ENCODE measurements at places on chromosomes 6 and 20.

- no peak for DNase-seq
Observed at GRCh38 chr6:25169553-25169952, 109.6 kb upstream of the CARMIL1 start.

DNA sequence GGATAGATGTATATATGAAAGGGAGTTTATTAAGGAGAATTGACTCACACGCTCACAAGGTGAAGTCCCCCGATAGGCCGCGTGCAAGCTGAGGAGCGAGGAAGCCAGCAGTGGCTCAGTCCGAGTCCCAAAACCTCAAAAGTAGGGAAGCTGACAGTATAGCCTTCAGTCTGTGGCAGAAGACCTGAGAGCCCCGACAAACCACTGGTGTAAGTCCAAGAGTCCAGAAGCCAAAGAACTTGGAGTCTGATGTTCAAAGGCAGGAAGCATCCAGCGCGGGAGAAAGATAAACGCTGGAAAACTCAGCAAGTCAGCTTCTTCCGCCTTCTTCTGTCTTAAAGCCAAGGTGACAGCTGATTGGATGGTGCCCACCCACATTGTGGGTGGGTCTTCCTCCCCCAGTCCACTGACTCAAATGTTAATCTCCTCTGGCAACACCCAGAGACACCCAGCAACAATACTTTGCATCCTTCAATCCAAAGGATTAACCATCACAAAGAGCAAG, 102.6 kb upstream of the GJE1 start:
- no peak for DNase-seq

GRCh38 chr6:31657406-31658157, 1.9 kb downstream of the APOM start:
- DNase-seq, result peak; percentile 60

DNA sequence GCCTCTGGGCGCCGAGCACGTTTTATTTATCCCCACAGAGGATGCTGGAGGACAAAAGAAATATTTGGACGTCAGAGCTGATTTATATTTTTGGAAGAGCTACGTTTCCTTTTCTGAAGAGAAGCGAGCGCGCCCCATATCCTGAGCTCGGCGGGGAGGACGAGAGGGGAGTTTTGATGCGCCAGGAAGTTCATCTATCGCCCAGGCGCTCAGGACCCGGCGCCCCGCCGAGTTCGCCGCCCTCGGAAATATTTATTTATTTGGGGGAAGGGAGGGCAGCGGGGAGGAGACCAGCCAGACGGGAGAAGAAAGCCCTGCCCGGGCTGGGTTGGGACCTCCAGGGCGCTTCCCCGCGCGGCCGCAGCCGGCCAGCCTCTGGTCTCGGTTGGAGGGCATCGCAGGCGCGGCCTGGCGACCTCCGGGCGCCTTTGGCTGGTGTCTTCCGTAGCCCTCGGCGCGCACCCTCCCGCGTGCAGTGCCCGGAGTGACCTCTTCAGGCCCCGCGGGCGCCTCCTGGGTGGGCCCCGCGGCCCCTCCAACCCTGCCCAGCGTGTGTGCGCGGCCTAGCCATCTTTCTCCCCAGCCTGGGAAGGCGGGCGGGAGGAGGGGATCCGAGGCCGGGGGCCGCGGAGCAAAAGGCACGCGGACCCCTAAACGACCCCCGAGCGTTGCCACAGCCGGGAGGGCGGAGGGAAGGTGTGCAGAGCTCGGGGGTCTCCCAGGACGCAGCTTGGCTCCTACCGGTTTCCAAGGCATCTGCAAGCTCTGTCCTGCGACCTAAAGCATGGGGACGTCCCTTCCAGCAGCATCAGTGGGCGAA, 5.4 kb upstream of the FOXF2 start:
- no peak for DNase-seq

GRCh38 chr20:63484236-63484635, 11.8 kb upstream of the KCNQ2 start:
- no peak for DNase-seq

DNA sequence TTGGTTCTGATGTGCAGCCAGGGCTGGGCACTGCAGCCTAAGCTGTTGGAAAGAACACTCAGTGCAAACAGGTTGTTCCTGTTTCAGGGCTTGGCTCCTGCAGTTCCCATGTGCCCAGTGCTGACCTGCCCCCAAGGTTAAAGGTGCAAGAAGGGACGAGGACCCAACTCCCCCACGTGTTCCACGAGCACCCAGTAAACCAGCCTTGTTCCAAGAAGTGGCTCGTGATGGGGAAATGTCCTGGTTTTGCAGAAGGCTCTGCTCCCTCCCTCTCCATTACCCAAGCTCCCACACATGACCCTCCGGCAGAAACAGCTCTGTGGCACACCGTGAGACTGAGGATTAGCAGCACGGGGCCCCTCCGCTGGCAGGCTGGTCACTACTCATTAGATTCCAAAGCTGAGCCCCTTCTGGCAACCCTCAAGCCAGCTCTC, 9.4 kb downstream of the ACSS1 start:
- no peak for DNase-seq

DNA sequence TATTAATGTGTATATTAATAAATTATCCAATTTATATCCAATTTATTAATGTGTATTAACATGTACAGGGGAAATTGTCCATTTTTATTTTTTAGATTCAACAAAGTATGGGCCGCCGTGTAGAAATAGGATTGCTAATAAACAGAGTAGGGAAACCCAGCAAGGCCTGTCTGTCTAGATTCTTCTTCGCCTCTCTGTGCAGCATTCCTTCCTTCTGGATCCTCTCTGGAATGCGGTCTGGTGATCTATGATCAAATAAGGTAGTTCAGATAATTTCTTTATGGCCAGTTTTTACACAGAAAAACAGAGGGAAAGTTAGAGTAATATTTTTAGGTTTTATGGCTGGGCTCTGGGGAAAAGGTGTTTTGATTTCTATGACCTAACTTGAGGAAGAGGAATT, 19.9 kb upstream of the HFE start:
- DNase-seq, result no peak

- DNase-seq, result no peak
Observed at GRCh38 chr6:116472706-116473105, 11.5 kb downstream of the CALHM6 start.

- DNase-seq, result no peak
Observed at GRCh38 chr6:151254451-151255081, 14.8 kb downstream of the AKAP12 start.

DNA sequence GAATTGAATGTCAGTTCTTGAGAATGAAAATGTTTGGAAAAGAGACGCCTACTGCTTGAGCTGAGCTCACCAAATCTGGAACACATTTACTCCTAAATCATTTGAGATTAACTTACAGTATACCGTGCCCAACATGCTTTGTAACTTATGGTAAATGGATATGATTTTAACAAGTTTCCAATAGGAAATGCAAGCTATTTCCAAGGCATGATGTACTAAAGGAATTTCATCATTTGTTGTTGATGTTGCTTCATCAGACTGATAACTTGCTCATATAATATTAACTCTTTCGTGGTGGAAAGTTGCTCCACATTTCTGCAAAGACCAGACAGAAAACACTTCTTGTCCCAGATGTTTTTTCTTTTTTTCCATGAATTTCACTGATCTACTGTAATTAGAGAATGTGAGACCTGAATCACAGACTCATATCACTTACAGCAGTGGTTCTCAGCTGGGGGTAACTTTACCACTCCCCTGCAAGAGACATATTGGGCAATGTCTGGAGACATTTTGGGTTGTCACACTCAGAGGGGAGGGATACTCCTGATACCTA, 116.6 kb upstream of the TRAF3IP2 start:
- no peak for DNase-seq

- DNase-seq, result no peak
Observed at GRCh38 chr20:48359692-48360341, 468.0 kb downstream of the PREX1 start.

- DNase-seq, result peak; percentile 51
Observed at GRCh38 chr20:1415667-1416468, 23.0 kb upstream of the FKBP1A start.

GRCh38 chr6:36839749-36840431, 646 bp upstream of the CPNE5 start:
- peak; percentile 44 for DNase-seq

GRCh38 chr6:143513410-143513809, 1.9 kb upstream of the FUCA2 start:
- DNase-seq, result peak; percentile 49

- DNase-seq, result no peak
Observed at GRCh38 chr6:124993327-124993726, 31.1 kb downstream of the RNF217 start.

DNA sequence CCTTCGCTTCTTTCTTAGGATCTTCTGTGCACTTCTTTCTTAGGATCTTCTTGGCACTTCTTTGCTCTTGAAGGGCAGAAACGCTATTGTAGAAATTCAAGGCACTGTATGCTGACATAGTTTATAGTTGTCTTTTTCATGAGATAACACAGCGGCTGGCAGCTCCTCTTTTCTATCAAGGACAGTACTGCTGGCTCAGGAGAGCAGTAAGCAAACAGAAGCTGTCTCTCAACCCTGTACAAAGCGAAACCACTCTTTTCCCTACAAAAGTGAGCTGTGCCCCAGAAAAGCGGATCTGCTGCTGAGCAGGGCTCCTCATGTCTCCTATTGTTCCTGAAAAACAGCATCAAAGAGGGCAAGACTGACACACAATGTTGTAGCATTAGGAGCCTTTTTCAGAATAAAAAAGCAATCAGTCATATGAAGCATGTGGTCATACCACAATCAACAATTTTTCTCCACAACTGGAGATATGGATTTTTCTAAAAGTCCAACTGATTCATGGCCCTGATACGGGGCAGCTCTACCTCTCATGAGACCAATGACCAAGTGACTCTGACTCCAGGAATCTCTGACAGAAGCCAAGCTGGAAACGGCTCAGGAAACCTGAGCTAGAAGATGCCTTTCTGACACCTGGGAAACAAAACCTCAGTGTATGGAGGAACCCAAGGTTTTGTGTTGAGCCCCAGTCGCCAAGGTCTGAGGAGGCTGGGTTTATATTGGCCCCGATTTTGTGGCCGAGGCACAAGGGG, 255.9 kb downstream of the ESR1 start:
- no peak for DNase-seq
